HL-60 (cell line): ENCODE measurements at places on chromosomes 5 and 9.

DNA sequence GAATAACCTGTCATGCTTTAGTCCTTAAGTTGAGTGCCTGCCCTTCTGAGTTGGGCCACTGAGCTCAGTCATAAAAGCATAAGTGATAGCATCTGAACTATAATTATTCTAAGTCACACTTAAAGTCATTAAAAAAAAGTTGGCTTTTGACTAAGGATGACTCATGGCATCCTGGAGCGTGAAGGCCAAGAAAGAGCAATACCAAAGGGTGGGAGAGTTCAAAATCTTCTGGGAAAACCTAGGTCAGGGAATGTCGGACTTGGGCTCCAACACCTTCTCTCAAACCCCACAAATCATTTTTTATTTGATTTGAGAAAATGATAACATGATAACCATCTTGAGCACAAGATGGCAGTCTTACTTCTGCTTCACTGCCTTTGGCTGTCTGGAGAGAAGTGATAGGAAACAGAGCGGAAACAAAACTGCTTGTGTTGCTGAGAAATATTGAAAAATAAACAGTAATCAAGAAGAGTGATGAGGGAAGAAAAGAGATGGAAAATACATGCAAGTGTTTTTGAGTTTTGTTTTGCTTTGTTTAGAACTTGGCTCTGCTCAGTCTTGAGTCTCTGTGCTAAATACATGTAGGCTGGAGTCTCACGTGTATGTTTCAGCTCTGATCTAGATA lies 16.9 kb upstream of the NTRK2 start:
- DNase-seq = no peak

DNA sequence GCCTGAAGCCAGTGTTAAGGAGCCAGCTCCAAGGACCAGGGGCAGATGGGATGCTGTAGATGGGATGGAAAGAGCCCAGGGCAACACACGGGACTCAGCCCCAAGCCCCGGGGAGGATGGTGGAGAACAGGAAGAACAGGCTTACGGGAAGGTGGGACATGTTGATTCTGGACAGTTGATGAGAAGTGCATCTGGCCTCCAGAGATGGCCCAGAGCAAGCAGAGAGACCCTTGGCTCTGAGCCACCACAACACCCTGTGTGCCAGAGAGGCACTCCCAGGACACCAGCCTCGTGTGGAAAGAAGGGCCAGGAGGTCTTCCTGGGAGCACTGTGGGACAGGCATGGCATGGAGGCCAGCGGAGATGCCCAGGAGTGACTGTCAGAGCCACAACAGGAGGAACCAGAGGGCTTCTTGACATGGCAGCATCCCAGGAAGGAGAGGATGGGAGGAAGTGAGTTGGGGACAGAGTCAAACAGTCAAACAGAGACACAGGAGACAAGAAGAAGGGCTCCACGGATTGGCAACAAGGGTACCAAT lies 156.3 kb upstream of the MVB12B start:
- no peak for DNase-seq

DNA sequence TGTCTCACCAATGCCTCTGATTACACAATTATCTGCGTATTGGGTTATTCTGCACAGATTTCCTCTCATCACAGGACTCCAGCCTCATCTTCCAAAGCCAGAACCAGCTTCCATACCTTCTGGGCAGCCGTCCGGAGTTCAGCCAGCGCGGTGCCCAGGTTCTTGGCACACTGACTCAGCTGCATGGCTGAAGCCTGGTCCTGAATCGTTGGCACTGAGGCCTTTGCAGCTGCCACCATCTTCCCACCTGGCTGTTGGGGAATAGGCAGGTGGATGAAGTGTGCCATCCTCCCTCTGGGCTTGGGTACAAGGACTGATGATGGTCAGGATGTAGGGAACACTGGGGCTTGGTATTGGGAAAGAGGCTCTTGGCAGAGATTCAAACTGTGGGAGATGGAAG lies 17.9 kb downstream of the TLN1 start:
- DNase-seq = no peak

DNA sequence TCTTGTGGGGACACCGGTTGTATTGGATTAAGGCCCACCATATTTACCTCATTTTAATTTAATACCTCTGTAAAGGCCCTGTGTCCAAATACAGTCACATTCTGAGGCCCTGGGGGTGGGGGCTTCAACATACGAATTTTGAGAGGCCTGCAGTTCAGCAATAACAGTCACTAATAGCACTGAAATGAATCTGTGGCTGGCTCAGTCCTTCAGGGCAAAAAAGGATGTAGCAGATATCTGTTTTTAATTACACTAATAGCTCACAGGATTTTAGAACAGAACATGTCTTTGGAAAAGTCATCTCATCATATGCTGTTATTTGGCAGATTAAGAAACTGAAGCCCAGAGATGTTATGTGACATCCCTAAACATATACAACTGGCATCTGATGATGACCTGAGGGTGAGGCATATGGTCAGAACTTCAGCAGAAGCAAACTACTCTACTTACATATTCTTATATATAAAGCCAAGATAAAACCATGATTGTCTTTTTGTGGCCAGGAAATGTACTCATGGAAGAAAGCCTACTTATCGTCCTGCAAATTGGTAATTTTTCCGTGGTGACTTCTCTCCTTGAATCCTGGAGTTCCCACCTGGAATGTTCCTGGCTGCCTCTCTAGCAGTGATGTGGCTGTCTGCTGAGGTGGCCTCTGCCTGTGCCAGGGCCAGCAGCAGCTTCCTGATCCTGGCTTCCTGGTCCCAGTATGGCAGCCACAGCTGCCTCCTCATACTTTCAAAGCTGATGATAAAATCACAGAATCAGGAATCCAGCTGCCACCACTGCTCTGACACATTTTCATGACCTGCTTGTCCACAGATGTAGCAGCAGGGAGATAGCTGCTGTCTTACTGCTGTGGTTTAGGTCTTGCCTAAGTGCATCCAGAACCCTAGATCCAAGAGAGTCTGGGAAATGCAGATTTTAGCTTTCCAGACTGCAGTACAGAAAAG lies 72.1 kb upstream of the ANKRD55 start:
- DNase-seq = no peak

DNA sequence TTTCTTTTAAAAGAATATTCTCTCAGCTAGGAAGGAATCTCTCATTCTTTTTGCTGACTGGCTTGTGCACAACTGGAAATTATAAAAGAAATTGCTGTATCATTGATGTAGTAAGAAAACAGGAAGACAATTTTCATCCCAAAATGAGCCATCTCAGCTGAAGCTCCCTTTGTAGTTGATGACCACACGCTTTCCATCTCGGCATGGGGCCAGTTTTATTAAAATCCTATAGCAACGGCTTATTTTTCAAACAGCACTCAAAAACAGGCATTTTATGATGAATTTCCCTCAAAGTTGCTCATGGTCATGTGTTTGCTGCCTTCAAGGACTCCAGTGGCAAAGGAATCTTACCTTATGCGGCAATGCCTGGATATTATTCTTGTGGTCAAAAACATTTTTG lies 62.4 kb upstream of the GLIS3 start:
- no peak for DNase-seq

DNA sequence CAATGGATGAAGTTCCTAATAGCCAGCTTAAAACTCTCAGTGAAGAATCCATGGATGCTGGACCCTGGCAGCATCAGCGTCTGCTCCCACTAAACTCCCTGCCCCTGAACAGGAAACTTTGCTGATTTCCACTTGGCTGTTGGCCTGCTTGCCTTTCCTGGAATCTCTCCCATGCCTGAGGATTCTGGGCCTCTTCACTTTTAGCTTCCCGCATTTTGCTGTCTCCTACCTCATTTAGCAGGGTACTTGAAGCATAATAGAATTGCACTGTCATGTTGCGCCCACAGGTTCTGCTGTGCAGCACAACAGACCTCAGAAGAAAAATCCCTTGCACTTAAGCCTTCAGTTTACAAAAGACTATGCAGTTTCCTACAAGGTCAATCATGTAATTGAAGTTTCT lies 127.6 kb downstream of the DROSHA start:
- DNase-seq = no peak

GRCh38 chr5:63962279-63962678 lies at the start of gene HTR1A:
Gene HTR1A, minus strand, starts transcription at chr5:63962445. Its CDS starts 726 bp downstream, at chr5:63961719.
- no peak for DNase-seq

DNA sequence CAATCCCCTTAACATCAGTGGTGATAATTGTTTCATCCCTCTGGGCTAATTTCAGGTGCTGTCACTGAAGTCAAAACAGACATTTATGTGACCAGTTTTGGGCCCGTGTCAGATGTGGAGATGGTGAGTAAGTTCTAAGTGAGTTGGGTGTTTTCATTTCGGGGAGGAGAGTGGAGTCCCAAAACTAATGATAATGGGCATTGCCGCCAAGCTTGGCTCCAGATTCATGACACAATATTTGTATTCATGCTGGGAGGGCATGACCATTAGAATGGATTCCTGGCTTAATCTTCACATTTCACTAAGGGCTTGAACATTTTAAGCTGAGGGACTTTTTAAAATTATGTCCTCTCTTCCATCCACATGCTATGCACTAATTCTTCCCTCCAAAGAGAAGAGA lies 1.4 kb downstream of the GABRA6 start:
- no peak for DNase-seq

DNA sequence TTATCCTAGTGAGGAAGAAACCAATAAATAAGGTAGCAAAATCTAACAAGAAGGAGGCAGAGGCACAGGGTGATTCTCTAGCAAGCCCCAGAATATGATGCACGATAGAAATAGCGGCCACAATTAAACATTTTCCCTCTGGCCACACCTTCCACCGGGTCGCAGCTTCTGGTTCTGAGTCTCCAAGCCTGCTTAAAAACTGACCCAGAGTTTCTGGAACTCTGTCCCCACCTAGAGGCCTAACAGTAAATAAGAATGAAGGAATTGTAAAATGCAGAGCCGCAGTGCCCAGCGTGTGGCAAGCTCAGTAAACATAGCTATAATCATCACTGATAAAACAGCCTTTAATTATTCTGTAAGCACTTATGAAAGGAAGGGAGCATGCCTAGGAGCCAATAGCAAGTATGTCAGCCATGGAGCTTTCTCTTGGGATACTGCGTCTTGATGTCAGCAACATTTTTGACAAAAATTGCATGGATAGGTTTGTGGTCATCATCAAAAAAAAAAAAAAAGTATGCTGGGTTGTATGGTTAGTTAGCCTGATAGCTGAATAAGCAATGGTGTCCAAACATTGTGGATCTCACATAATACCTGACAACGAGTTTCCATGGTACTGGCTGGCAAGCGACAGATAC lies 465.5 kb downstream of the DNAH5 start:
- peak; percentile 1 for DNase-seq

GRCh38 chr5:7668161-7668560 lies 182.8 kb downstream of the CFAP90 start:
- DNase-seq = no peak

GRCh38 chr5:1547236-1547635 lies 23.5 kb upstream of the LPCAT1 start:
- no peak for DNase-seq
